ENCODE measurements at places on chromosomes 5 and 9.

DNA sequence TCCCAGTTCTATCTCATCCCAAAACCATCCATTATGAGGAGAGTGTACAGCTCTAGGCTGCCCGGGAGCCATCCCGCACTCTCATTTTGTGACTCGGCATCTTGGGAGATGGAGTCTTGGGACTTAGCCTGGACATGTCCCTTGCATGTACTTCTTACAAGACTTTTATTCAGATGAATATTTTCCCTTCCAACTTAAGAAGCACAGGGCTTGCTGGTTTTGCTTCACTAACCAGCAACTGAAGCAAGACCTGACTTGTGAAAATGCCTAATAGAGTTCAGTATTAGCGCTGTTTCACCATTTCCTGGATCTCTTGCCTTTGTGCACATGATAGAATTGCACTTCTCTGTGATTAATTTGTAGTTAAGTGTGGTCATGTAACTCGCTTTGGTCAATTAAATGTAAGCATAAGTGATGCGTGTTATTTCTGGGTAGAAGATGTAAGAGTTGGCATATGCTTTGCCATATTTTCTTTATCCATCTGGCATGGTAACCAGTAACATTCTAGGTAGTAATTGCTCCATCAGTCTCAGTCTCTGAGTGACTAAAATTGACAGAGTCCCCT, 55.8 kb downstream of the PDCD1LG2 start:
- no peak for DNase-seq

DNA sequence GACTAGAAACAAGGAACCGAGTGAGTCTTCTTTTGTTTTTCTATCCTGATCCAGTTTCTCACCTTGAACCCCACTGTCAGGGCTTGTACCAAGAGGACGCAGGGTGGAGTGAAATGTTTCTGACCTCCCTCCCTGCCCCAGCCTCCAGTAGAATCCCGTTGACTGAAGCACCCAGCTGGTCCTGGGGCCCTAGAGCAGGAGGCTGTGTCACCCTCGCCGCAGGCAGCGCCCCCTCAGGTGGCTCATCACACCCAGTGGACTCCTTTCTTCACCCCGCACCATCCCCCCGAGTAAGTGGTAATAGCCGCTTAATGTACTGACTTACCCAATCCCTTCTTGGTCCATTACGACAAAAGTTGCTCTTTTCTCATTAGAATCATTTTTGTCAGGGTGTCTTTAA, 53.8 kb downstream of the MVB12B start:
- no peak for DNase-seq

DNA sequence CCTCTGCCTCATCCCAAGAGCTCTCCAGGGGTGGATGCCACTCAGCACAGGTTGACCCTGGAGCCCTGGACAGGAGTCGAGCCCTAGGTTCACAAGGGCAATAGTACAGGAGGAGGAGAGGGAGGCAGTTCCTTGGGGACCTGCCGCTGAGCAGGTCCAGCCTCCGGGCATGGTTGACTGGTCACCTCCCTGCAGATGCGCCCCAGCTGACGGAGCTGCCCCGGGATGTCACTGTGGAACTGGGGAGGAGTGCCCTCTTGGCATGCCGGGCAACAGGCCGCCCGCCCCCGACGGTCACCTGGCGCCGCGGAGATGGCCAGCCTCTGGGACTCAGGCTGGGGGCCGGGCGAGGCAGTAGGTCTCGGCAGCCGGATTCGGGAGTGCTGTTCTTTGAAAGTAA, 53.7 kb downstream of the HMCN2 start:
- no peak for DNase-seq

DNA sequence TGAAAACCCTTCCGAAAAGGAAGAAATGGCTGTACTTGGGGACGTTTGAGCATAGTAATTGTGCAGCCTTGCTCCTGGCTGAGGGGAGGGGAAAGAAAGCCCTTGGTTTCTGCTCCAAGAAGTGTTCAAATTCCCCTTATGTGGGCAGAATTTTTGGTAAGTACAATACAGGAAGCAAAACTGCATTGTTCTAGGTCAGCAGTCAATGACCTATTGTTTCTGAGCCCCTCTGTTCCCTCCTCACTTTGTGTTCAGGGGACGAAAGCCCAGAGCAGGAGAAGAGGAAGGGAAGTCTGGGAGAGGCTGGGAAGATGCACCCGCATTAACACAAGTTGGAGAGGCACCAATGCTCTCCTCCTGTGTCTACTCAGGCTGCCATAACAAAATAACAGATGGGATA, 11.9 kb downstream of the BASP1 start:
- no peak for DNase-seq

DNA sequence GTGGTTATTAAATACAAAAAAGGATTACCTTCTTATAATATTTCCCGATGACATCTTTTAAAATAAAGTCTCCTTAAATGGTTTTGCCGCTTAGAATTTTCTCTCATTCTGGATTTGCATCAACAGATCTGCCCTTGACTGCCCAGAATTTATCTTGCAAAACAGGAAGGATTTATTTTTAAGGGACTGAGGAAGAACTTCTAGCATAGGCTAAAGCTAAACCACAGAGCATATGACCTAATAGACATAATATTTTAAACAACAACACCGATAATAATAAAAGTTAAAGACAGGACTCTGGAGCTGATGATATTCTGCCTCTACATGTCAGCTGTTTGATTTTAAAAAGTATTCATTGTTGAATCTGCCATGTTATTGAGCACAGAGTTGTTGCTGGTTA, 145.3 kb upstream of the ADCY2 start:
- no peak for DNase-seq
